Activated T-cell treated with anti-CD3 and anti-CD28 coated beads, Interleukin-2, amount 50 U/mL, for 72 hours (primary cell): ENCODE measurements at places on chromosomes 13 and 19. TPM values are rescaled to one million over a fixed set of nuclear protein-coding genes. Genes with fewer than 3 reads are reported as not detected.

Gene MED16
- total RNA-seq, result 62.2 TPM

DNA sequence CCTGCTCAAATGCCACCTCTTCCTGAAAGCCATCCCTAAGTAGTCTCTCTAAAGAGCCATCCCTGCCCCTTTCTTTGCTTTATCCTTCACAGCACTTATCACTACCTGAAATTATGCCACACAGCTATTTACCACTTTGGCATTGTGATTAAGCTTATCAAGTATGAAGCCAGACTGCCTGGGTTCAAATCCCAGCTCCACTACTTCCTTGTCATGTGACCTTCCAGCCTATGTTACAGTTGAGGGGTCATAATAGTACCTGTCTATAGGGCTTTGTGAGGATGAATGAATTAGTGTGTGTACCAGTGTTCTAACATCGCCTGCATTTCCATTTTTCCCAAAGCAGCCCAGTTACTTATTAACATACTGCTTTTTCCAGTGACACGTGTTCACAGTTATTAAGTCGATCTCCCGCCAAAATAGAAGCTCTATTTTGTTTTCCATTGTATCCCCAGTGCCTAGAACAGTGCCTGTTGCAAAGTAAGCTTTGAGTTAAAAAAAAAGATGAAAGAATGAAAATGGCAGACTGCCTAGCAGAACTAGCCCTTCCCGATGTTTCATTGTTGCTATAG, 32.8 kb downstream of the ZSWIM9 start:
- H3K27ac ChIP-seq, result no peak overlapping the region
- no peaks in the 10 kb centered on the region for H3K27me3 ChIP-seq
- peaks cover 6% of the 10 kb centered on the region for H3K36me3 ChIP-seq
- peak; percentile 14 for DNase-seq

Gene NXNL1
- total RNA-seq, result not detected

Gene C13orf42
- total RNA-seq, result not detected

Gene SOX1
- 0.07 TPM for total RNA-seq

Gene PCP2
- 2.2 TPM for total RNA-seq

DNA sequence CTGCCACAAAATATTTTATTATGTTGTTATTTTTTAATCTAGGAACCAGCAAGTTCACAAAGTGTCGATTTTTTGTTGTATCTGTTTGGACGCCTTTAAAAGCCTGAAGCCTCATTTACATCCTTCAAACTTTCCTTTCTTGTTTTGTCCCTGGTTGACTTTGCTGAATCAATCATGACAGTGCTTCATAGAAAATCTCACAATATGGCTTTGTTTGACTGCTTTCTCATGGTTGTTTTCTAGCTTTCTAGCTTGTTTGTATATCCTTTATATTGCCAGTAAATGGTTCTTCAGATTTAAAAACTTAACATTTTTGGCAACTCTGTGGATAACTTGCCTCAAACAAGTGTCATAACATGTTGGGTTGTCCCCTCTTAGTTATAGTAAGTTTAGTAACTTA, 84.1 kb upstream of the ATXN8OS start:
- no peak overlapping the region for H3K4me3 ChIP-seq
- peaks cover 1% of the 10 kb centered on the region for H3K36me3 ChIP-seq
- H3K4me1 ChIP-seq, result no peaks in the 10 kb centered on the region
- no peak for DNase-seq
- no peaks in the 10 kb centered on the region for H3K27me3 ChIP-seq

- peaks cover 58% of the 10 kb centered on the region for H3K4me1 ChIP-seq
- peak overlapping the region; percentile 98 for H3K27ac ChIP-seq
- DNase-seq, result no peak
Observed at GRCh38 chr19:18833849-18834643, 2.3 kb downstream of the UPF1 start.

Gene TIMM29
- total RNA-seq, result 20.3 TPM

- H3K36me3 ChIP-seq, result peaks cover 24% of the 10 kb centered on the region
- H3K27ac ChIP-seq, result peak overlapping the region; percentile 90
- peak; percentile 90 for DNase-seq
- H3K4me3 ChIP-seq, result peak overlapping the region; percentile 92
- H3K27me3 ChIP-seq, result no peaks in the 10 kb centered on the region
Observed at GRCh38 chr19:27793644-27794493, 1419.1 kb downstream of the UQCRFS1 start.

Gene ZIM2
- not detected for total RNA-seq

DNA sequence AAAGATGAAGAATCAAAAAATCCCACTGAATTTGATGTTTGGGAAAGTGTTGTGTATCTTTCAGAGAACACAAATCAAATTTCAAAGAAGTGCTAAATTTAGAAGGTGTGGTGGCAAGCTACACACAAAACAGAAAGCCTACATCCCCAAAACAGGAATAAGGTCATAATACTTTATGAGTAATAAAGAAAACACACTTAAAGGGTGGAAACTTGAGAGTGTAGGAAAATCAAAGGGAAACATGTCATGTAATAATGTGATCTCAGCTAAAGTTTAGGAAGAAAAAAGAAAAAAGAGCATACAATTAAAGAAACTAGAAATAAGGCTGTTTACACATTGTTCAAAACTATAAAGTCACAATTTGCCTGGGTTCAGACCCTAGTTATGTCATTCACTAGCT, 668.7 kb downstream of the PCDH17 start:
- H3K4me3 ChIP-seq, result no peak overlapping the region
- no peak for DNase-seq
- no peaks in the 10 kb centered on the region for H3K27me3 ChIP-seq
- H3K36me3 ChIP-seq, result no peaks in the 10 kb centered on the region
- no peaks in the 10 kb centered on the region for H3K4me1 ChIP-seq

GRCh38 chr13:62450759-62451158, 1035.1 kb upstream of the PCDH20 start:
- no peaks in the 10 kb centered on the region for H3K4me1 ChIP-seq
- no peak for DNase-seq
- H3K27me3 ChIP-seq, result no peaks in the 10 kb centered on the region
- no peak overlapping the region for H3K4me3 ChIP-seq
- no peak overlapping the region for H3K27ac ChIP-seq
- H3K36me3 ChIP-seq, result no peaks in the 10 kb centered on the region

DNA sequence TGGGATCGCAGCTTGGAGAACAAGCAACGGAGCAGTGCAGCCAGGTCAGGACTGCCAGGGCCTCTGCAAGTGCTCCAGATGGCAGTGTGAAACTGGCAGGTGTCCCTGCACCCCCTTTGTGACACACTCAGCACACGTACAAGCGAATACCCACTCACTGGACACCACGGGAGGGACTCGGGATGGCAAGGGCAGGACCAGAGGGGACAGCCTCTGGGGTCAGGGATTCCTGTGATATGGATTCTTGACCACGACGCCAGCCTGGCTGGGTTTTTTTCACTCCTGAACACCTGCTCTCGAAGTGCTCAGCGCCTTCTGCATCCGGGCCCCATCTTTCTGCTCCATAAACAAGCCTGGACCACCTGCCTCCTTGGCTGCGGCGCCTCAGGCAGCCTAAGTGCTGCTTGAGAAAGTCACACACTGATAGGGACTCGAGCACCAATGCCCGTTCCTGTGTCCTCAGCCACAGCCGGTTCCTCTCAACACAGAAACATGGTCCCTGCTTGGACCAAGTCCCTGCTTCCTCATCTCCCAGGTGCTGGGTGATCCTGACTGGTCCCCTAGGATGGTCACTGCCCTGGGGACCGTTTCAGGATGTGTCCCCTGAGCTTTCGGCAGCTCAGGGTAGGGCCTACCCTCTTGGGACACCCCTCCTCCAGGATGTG, 22.0 kb downstream of the ELAVL1 start:
- no peaks in the 10 kb centered on the region for H3K4me1 ChIP-seq
- no peak overlapping the region for H3K4me3 ChIP-seq
- no peak for DNase-seq
- H3K36me3 ChIP-seq, result peaks cover 9% of the 10 kb centered on the region
- H3K27me3 ChIP-seq, result no peaks in the 10 kb centered on the region

DNA sequence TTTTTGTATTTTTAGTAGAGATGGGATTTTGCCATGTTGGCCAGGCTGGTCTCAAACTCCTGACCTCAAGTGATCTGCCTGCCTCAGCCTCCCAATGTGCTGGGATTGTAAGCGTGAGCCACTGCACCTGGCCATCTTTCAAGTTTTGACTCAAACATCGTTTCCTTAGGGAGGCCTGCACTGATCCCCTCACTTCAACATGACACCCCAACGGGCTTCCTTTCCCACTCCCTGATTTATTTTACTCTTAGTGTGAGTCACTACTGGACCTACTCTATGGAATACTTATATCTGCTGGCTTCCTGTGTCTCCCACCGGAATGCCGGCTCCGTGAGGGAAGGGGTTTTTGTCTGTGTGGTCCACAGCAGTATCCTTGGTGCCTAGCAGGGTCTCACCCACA, 4.5 kb upstream of the ADAMTS10 start:
- DNase-seq, result no peak
- no peak overlapping the region for H3K27ac ChIP-seq
- H3K4me1 ChIP-seq, result peaks cover 29% of the 10 kb centered on the region
- H3K27me3 ChIP-seq, result peaks cover 11% of the 10 kb centered on the region
- H3K4me3 ChIP-seq, result no peak overlapping the region

DNA sequence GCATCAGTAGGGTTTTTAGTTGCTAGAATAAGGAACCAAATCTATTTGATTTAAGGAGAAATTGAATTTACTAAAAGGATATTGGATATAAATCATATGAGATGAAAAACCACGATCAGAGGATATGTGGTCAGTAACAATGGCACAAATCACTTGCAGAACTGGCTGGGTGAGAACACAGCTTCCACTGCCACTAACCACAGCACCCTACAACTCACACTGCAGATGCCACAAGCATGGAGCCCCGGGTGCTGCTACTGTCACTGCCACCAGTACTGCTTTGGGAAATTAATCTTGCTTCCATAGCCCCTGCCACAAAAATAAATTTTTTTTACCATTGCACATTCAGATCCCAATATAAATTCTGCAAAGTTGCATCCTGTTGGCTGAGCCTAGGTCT, 40.6 kb upstream of the KLF12 start:
- no peaks in the 10 kb centered on the region for H3K27me3 ChIP-seq
- H3K4me3 ChIP-seq, result no peak overlapping the region
- H3K4me1 ChIP-seq, result peaks cover 5% of the 10 kb centered on the region
- DNase-seq, result no peak

GRCh38 chr13:111399776-111400538, 79.5 kb downstream of the TEX29 start:
- H3K4me3 ChIP-seq, result no peak overlapping the region
- DNase-seq, result no peak
- H3K27ac ChIP-seq, result no peak overlapping the region
- no peaks in the 10 kb centered on the region for H3K36me3 ChIP-seq
